GM12878 (cell line): ENCODE measurements at places on chromosomes 11 and 22. TPM values are rescaled to one million over a fixed set of nuclear protein-coding genes. Genes with fewer than 3 reads are reported as not detected.

DNA sequence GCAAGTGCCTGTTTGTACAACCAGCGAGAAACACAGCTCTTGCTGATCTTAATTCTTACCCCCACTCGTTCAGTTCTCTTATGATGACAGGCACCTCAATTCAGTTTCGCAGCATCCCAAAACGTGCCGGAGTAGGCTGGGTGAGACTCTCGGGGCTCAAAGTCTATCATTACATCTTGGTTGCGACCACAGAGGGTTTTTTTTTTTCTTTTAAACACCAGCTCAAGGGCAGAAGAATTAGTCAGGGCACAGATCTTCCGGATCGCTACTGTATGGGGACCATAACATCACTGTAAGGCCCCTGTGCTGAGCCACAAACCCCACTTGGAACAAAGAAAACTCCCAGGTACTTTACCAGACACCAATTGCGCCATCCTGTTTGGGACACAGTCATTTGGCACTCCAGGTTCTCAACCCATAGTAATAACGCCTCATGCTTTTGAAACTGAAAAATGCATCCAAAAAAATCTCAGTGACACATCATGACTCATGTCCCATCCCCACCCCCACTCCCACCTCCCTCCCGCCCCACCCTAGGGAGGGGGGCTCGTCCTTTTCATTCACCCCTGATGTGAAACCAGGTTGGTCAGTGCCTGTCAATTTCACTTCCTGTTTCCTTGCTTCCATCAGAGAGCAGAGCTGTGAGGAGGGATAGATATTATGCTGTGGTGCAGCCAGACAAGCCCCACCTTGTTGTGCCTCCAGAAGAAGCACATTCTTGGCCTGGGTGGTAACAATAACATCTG, 41.0 kb upstream of the CD5 start:
- peak; percentile 97 for DNase-seq

DNA sequence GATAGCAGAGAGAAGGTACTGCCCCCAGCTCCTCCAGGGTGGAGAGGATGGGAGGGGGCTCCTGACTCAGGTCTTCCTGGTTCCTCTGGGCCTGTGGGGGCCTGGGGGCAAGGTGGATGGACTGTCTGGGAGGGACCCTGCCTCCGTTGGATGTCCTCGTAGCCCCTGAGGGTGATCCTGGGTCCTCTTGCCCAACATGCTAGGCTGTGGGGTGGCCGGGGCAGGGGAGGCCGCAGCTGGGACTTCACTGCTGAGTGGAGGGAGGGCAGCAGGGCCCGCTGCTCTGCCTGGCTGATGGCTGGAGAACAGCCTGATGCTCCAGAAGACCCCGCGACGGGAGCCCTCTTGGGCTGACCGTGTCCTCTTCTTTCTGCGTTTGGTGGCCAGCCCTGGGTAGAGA, 13.4 kb downstream of the FRMD8 start:
- DNase-seq = no peak

DNA sequence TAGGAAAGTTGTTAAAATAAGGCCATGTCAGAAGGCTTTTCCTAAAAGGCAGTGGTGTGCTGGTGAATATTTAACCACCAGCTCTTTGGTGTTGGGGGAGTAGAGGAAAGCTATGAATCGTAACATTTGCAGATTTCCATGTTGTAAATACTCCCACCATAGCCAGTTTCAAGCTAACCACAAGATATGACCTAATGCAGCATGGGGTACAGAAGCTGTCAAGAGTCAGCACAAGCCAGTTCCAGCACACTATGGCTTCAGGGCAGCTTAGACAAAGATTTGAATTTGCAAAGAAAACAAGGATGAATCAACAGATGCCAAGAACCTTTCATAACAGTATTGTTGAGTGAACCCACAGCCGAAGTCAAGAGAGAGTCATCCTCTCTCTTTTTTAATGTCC, 40.0 kb downstream of the COMMD9 start:
- DNase-seq = no peak

DNA sequence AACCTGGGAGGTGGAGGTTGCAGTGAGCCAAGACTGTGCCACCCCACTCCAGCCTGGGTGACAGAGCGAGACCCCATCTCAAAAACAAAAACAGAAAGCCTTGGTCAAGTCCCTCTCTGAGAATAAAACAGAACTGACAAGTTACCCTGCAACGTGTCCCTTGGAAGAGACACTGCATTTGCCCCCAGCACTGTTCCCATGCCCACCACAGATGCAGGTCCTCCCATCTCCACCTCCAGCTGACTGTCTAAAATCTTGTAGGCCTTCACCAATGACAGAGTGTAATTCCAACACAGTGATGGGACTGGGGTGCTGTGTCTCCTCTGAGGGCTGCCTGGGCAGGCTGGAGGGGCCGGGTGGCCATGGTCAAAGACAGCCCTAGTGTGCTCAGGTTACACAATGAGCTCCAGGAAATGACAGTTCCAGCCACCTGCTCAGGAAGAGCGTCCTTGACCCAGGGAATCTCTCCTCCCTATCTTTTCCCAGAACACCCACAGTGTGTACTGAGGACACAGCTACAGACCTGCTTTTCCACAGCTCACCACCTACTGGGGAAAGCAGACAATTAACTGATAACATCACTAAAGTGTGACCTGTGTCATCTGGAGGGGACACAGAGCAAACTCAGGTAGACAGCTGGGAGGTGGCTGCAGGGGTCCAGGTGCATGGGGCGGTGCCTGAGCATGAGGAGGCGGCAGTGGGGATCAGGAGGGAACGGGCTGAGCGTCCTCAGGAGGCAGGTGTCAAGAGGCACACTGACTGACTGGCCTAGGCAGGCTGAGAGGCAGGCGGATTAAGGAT, 56.4 kb downstream of the ARFGAP3 start:
- no peak for DNase-seq

DNA sequence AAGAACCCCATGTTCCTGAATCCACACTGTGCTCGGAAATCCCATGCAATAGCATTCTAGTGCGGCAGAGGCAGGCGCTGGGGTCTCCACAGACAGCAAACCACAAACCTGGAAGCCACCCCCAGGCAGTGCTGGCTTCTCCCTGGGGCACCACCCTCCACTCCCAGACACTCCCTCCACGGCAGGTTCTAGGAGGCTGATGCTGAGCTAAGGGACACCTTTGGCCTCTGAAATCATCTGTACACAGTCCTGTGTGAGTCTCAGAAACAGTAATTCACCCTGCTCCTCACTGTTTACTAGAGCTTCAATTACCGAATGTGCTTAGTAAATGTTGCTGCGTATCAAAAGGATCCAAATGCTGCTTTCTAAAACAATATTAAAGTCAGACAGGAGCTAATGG, 129.3 kb downstream of the EFCAB6 start:
- no peak for DNase-seq

DNA sequence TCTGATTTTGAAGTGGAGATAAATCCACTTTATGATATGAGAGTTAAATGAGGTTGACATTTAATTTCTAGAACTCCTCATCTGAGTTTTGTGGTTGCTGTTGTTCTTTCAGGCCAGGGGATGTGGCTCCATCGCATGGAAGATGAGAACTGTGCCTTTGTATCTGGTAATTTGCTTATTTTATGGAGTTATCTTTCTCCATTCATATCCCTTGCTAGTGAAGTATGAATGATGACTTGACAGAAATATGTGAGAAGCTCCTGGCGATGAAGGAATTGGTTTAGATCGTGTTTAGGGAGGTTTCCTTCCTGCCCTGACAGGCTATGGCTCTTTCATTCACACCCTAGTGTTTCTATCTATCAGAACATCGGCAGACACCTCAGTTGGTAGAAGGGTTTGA, 393.7 kb downstream of the ETS1 start:
- DNase-seq = no peak

DNA sequence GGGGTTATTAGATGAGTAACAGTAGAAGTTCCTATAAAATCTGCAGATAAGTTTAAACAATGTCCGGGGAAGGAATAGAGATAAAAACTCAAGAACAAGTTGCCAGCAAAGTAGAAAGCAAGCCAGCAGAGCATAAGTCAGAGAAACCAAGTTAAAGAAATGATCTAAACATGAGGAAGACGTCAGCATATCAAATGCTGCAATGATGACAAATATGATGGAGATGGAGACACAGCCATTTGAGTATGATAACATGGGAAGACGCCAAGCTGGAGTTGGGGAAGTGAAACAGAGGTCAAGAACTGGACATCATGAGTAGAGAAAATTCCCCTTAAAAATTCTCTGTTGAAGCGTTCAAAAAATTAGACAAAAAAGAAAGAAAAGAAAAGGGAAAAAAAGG, 571.5 kb downstream of the CNTN5 start:
- DNase-seq = no peak

- DNase-seq = no peak
Observed at GRCh38 chr11:86741839-86742805, 58.2 kb upstream of the PRSS23 start.

- DNase-seq = no peak
Observed at GRCh38 chr11:72627594-72628281, 46.5 kb downstream of the PDE2A start.

DNA sequence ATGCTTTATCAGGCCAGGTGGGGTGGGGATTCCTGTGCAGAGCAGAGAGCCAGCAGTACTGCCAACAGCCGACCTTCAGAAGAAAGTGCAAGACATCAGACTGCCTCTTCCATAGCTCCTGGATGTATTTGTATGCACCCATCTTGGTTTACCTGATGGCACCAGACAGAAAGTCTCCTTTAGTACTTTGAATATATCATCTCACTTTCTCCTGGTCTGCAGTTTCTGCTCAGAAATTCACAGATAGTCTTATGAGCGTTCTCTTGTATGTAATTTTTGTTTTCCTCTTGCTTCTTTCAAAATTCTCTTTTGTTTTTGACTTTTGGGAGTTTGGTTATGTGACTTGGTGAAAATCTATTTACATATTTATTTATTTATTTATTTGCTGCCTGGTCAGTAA, 446.4 kb upstream of the CADM1 start:
- DNase-seq = no peak

- DNase-seq = no peak
Observed at GRCh38 chr11:62472063-62472884, 53.4 kb downstream of the SCGB1A1 start.

DNA sequence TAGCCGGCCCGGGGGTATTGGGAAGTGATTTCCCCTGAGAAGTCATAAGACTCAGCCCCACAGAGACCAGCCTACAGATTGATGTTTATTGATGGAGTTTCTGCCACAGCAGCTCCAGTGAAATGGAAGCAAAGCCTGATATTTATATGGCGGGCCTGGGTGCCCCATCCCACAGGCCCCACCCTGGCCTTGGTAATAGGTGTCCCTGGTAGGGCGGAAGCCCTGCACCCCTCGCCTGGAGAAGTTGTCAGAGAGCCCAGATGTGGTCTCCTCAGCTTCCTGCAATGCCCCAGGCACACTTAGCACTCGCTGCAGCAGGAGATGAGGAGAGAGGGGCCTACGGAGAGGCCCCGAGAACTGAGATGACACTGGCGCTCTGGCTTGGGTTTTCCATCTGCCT, 107.4 kb downstream of the MORC2 start:
- DNase-seq = no peak

GRCh38 chr11:128469220-128469619, 118.1 kb downstream of the ETS1 start:
- peak; percentile 77 for DNase-seq

GRCh38 chr11:117441146-117441975, 113.7 kb downstream of the CEP164 start:
- no peak for DNase-seq

- no peak for DNase-seq
Observed at GRCh38 chr11:27649800-27650199, 50.5 kb downstream of the BDNF start.

- DNase-seq = no peak
Observed at GRCh38 chr22:29520851-29521250, 32.7 kb downstream of the THOC5 start.

DNA sequence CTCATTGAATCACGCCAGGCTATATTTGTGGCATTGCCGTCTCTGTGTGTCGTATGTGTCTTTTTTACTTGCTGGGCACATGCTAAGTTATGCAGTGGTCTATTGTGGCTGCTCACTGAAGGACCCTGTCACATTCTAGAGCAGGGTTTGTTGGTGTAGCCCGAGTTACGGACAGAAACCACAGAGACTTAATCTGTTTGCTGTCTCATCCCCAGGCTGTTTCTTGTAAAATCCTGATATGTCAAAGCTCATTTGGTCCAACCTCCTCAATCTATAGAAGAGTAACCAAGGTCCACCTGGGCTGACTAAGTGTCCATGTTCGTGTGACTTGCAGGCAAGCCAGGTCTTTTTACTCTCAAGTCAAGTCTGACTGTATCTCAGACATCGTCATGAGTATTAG, 5.0 kb downstream of the DPF2 start:
- no peak for DNase-seq

GRCh38 chr11:47001781-47002181, 65.2 kb downstream of the CSTPP1 start:
- no peak for DNase-seq

GRCh38 chr11:64619811-64620380, 28.9 kb downstream of the SLC22A12 start:
- DNase-seq = no peak

DNA sequence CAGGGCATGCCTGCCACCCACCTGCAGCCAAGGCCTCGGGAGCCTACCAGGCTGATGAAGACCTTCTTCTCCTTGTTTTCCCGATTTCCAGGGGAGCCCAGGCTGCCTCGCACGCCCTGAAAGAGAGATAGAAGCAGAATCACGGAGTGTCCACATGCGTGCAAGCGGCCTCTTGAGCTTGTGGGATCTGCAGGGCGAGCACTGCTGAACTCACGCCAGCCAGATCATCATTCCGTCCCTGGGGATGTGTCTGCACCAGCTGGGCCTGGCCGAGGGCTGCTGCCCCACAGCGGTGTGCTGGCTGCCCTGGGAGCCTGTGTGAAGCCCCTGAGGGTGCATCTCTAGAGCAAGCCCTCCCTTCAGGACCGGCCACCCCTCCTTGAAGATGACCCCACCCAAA, 17.9 kb downstream of the USH1C start:
- no peak for DNase-seq

DNA sequence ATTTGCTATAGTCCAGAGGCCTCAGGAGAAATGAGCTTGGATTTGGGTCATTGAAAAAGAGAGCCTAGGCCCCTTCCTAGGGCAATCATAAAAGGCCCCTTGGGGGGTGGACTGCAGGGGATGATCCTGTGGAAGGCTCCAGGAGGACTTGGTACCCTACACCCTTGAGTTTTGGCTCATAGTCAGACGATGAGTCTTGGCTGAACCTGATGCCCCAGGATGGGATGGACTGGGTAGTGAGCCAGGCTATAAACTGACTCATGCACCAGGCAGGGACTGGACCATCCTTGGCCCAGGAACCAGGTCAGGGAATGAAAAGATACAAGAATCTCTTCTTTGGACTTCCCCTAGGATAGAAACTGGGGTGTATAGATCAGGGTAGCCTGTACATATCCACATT, 54.2 kb downstream of the NAV2 start:
- no peak for DNase-seq

- DNase-seq = no peak
Observed at GRCh38 chr11:66546368-66546965, at the start of gene ACTN3. Gene ACTN3, plus strand, starts transcription at chr11:66546903. Its CDS starts 35 bp downstream, at chr11:66546938.

The TUB gene
- 0.13 TPM in 1 of 2 replicates, not detected in the other for total RNA-seq

The MS4A6A gene
- 4.5 and 7.1 TPM in 2 replicates for total RNA-seq

The FAM227A gene
- total RNA-seq = 0.33 and 0.53 TPM in 2 replicates

The KCNQ1OT1 gene
- total RNA-seq = 1.1 and 1.3 TPM in 2 replicates
